ENCODE measurements at places on chromosomes 2 and 18. TPM values are rescaled to one million over a fixed set of nuclear protein-coding genes. Genes with fewer than 3 reads are reported as not detected.

GRCh38 chr2:192579965-192580700 lies 385.4 kb upstream of the TMEFF2 start:
- no peak for DNase-seq

DNA sequence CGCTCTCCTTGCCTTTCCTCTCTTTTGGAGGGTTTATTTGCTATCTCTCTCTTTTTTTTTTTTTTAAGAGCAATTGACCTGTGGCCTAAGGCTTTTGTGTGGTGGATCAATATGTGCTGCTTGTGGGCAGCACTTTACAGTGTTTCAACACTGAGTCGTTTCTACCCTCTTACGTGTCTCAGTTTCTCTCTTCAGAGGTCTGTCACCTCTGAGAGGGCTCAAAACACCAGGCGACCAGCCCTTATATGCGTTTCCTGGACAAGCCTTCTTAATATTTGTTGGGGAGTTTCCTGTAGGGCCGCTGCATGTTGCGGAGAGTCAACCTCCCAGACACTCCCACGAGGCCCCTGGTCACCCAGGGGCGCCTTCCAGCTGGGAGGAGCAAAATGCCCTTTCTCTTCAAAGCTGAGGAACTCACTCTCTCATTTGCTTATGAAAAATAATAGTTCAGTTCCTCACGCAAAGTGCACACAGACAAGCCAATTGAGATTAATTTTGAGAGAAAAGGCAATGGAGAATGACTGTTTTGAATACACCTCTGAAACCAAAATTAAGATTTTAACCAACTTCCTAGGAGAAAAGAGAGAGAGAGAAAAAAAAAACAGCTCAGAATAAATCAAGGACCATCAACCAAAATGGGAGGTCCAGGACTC lies 96.3 kb upstream of the B3GNT2 start:
- DNase-seq, result no peak

DNA sequence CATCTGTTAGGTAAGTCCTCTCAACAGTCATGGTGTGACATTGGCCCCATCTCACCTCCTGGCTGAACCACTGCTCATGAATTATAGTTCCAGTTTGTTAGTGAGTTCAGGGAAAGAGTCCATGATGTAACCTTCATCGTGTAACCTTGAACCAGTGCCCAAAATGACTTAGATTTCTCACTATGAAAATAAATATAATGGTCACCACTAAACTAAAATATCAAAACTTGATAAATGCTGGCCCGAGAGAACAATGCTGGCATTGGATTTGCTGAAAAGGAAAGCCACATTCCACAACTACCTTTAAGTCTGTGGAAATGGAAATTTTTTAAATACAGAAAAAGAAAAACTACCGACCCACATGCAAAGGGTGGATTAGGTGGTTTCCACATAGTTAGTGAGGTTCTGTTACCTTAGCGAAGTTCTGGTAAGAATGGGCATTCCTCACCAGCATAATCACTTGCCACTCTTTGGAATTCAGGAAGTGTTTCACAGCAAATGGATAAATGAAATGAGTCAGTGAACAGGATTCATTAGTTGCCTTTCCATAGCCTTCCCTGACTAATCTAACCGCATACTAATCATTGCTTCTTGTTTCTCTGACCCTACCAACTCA lies 133.9 kb upstream of the CTAGE1 start:
- no peak for DNase-seq

GRCh38 chr2:198080879-198081765 lies 276.7 kb downstream of the PLCL1 start:
- DNase-seq, result no peak

DNA sequence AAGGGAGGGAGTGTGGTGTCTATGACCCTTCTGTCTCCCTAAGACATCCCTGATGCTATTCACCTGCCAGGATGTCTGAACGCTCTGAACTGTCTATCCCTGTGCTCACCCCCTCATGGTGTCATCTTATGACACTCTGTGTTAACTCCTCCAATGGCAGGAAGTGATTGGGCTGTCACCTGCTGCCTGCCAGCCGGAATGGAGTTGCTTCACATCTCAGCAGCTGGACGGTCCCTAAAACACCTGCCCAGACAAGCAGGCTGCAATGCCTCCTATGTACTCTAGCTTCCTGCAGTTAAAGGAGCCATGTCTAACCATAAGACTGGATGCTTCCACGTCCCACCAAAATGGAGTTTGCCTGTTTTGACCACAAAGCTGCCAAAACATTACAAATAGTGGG lies 99.9 kb downstream of the CPO start:
- no peak for DNase-seq

GRCh38 chr2:6352247-6352646 lies 513.5 kb downstream of the CMPK2 start:
- DNase-seq, result no peak

DNA sequence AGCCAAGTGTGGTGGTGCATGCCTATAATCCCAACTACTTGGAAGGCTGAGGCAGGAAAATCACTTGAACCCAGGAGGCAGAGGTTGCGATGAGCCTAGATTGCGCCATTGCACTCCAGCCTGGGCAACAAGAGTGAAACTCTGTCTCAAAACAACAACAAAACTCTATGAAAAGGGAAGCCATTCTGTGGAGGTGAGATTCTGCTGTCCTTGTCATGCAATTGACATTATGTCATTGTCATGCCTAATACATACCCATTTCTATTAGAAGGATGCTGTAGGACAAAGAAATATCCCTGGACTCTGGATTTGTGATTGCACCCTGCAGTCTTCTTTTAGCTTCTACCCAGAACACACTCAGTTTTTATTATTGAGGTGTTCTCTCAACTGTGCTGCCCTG lies 8.6 kb downstream of the RASGRP3 start:
- no peak for DNase-seq

Gene REEP1
- 0.36 TPM for total RNA-seq

Gene GALNT3
- 11.2 TPM for total RNA-seq

Gene WNT6
- not detected for total RNA-seq

Gene ODC1
- 109 TPM for total RNA-seq

Gene CFC1
- total RNA-seq, result not detected
